ENCODE measurements at places on chromosomes 2 and 18.
A peak's percentile ranks its signal among the peaks of the same experiment; 100 is the strongest.

- DNase-seq = no peak
Measured at GRCh38 chr2:129912871-129913694, 66.4 kb upstream of the RAB6C start.

- peak; percentile 67 for DNase-seq
Measured at GRCh38 chr2:190534310-190535120, at the start of gene NEMP2. TSS of gene NEMP2 (minus strand) at chr2:190534722. CDS start at chr2:190534655, 67 bp downstream.

DNA sequence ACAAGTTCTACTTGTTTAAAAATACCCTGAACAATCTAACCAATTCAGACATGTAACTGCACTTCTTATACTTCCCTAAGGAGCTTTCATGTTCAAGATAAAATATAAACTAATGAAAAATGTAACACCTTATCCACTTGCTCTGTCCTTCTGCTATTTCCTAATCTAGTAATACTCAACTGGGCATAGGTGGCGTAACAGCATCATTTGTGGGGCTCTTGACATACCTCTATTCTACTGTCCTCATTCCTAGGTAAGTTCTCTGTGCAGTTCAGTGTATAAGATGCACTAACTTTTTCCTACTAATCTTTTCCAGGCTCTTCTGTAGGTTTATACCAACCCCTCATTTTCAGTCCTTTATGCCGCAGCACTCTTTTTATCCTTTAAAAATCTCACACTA lies 36.7 kb downstream of the PRKD3 start:
- DNase-seq = peak; percentile 13

DNA sequence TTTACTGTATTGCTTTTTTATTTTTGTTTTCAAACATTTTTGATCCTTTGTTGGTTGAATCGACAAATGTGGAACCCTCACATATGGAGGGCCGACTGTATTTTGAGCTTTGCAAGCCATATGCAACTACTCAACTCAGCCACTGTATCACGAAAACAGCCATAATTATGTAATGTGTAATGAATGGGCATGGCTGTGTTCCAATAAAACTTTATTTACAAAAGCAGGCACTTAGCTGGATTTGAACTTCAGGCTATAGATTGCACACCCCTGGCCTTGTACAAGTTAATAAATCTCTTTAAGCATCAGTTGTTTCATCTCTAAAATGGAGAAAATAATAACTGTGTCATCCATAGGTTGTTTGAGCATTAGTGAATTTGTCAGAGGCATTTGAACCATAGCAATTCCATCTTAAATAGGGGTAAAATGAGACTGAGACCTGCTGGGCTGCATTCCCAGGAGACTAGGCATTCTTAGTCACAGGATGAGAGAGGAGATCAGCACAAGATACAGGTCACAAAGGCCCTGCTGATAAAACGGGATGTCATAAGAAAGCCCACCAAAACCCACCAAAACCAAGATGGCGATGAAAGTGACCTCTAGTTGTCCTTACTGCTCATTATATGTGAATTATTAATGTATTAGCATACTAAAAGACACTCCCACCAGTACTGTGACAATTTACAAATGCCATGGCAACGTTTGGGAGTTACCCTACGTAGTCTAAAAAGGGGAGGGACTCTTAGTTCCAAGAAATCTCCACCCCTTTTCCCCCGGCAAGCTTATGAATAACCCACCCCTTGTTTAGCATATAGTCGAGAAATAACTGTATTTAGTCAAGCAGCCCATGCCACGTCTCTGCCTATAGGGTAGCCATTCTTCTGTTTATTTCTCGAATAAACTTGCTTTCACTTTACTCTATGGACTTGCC lies 13.7 kb upstream of the LTBP1 start:
- no peak for DNase-seq

DNA sequence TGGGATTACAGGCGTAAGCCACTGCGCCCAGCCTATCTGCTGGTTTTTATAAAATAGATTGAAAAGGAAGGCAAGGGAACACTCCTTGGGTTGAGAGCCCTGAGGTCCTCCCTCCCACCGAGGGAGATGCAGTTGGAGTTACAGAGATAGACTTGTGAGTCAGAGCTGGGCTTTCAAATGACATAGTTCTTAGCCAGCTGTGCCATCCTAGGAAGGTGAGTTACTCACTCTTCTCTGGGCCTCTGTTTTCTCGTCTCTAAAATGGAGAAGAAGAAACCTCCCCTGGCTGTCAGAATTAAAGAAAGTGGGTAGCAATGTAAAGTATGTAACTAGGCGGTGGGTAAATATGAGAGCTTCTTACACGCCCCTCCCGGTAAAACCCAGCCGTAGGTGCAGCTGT lies 2.4 kb downstream of the LRRFIP1 start:
- DNase-seq = peak; percentile 71

- DNase-seq = peak; percentile 30
Measured at GRCh38 chr18:452816-453215, 47.7 kb downstream of the COLEC12 start.

GRCh38 chr2:30706534-30707303 lies 100.5 kb downstream of the CAPN13 start:
- DNase-seq = peak; percentile 63

DNA sequence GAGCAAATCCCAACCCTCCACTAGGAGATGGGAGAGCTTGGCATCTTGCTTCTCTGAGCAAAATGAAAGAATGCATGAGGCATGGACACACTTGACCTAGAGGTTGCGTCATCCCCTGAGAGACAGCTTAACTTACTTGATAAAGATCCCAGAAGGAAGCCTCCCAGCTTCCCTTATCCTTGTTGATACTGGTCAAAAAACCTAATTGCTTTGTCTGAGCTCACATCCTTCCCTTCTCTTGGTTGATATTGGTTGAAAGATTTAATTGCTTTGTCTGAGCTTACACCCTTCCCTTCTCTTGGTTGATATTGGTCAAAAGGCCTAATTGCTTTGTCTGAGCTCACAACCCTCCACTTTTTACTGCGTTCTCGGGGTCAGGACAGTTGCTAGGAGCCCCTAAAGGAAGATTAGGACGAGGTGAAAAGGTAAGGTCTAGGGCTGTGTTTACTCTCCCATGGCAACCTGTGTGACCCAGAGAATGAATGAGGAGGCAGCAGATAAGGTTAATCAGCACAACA lies 12.2 kb upstream of the BOD1L2 start:
- no peak for DNase-seq

- DNase-seq = no peak
Measured at GRCh38 chr2:105143467-105144151, 97.9 kb upstream of the GPR45 start.

DNA sequence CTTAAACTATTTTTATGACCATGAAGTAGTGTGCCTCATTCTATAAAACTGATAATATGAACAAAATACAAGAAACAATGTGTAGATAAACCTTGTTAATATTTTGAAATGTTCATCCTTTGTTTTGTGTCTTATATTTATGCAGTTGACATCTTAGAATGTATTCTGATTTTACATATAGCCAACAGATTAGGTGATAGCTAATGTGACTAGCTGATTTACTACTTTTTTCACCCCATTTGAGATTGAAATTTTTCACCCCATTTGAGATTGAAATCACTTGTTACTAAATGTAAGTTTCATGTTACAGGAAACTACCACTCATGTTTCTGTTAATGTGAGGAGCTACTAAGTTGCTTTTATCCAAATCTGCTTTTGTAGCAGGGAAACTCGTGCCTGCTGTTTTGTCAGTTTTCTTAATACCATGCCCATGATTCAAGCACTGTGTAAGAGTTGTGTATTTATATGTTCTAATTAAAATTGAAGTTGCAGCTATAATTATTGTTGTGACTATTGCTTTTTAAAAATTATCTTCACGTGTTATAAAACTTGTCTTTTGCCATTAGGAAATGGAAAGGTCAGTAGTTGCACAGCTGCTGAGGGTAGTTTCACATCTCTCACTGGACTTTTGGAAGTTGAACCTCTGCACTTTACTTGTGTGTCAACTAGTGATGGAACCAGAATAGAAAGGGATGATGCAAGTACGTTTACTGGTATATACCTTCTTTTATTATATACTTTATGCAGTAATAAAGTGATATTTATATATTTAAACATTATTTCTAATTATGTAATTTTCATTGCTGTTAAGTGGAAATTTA lies 96.6 kb downstream of the BIRC6 start:
- DNase-seq = no peak

- no peak for DNase-seq
Measured at GRCh38 chr18:66510357-66511045, 93.4 kb downstream of the CDH19 start.

DNA sequence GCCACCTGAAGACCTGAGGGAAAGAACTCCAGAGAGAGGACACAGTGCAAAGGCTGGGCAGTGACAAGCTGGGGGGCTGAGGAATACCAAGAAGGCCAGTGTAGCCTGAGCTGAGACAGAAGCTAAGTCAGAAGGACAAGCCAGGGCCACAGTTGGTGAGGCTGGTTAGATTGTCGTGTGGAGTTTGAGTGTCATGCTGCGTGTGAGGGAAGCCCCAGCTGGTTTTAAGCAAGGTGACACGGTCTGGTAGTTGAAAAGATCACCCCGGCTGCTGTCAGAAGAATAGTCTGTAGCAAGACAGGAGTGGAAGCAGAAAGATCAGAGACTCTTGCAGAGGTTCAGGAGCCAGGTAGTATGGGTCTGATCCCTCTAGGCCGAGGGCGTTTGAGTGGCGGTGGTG lies 50.6 kb upstream of the RMDN2 start:
- DNase-seq = no peak

DNA sequence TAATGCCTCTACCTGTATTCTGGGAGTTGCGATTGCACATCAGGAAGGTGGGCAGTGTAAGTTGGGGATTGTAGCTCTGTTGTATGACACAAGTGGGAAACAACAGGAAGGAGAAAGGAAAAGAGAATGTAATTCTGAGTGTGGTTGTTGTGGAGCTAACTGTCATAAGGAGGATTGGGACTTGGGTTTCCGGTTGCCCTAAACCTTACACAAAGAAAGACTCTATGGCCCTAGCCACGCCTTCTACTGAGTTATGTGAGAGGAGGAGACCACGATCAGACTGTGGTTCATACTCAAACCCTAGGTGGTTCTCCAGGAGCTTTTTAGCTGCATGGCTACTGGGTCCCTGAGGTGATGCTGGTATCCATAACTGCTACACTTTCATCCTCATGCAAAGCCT lies 86.5 kb downstream of the TANC1 start:
- no peak for DNase-seq

DNA sequence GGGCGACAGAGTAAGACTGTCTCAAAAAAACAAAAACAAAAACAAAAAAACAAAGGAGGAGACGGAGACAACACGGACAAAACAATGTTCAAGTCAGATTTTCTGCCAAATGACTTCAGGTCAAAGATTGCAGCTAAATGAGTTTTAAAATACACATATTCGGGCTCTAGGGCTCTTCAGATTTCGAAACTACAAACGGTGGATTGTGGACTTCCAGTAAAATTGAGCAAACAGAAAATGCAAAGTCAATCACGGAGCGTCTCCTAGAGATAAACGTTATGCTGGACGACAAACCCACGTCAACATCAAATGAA lies 558 bp downstream of the MRPS5 start:
- DNase-seq = no peak

- DNase-seq = no peak
Measured at GRCh38 chr2:217045700-217046475, 186.0 kb upstream of the TNP1 start.

DNA sequence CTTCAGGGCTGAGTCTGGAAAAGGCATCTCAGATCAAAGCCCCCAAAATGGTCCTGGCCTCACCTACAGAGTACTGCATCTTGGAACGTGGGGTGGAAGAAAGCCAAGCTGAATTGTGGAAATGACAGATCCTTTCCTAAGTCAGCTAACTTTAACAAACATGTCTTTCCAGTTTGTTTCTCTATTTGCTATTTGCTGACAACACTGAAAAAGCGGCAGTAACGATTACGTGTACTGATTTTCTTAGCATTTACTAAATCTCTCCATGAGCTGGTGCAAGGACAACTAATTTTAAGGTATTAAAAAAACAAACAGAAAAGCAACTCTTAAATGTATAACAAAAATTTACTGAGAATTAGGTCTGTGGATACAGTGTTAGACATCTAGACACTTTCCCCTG lies 1.1 kb downstream of the HIBCH start:
- DNase-seq = no peak

DNA sequence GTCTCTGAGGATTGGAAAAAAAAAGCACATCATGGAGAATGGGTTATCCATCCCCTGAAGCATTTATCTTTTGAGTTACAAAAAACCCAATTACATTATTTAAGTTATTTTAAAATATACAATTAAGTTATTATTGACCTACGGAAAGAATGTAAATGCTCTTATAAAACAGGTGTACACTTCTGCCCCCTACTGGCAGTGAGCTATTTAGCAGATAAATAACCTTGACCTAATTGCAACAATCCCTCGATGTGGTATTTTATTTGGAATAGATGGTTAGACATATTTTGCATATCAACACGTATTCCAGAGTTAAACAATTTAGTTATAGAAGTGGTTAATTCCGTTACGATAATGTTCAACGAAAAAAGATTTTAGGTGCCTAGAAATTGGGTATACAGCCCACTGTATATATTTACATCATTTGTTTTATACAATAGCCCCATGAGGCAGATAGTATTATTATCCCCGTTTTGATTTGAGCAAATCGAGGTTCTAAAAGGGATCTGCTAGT lies 9.1 kb upstream of the DAW1 start:
- DNase-seq = peak; percentile 74

DNA sequence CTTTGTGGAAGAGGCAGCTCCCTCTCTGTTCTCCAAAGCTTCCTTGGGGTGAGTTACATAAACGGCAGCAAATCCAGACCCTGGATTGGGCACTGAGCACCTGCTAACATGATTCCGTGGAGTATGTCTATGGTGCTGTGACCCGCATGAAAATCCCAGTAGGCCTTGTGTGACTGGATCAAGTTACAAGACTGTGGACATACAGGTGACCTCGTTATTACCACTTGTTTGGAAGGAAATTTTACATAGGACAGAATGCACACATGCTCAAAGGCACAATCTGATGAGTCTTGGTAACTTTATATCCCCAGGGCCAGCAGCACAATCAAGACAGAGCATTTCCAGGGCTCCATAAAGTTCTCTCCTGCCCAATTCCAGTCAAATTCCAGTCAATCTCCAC lies 120.2 kb upstream of the OTOS start:
- no peak for DNase-seq

DNA sequence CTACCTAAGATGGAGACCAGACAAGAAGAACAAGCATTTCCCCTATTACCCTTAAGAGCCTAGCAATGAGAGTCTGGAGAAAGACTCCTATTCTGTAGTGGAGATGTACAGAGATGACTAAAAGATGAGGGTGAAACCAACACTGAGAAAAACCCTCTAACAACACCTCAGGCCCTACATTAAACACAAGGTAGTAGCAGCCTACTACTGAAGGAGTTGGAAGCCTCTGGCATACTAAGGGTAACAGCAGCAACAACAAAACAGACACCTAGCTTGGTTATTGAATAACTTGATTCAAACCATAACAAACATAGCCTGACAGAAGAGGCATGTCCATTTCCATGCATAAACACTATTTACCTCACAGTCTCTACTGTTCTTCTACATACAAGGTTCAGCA lies 60.5 kb downstream of the UGP2 start:
- no peak for DNase-seq

All from inflammatory macrophage treated with lipopolysaccharide for 4 hours (primary cell).